ENCODE measurements at places on chromosomes 1 and 21.

- DNase-seq: no peak
Measured at GRCh38 chr1:77026640-77027039, 159.4 kb downstream of the ST6GALNAC5 start.

DNA sequence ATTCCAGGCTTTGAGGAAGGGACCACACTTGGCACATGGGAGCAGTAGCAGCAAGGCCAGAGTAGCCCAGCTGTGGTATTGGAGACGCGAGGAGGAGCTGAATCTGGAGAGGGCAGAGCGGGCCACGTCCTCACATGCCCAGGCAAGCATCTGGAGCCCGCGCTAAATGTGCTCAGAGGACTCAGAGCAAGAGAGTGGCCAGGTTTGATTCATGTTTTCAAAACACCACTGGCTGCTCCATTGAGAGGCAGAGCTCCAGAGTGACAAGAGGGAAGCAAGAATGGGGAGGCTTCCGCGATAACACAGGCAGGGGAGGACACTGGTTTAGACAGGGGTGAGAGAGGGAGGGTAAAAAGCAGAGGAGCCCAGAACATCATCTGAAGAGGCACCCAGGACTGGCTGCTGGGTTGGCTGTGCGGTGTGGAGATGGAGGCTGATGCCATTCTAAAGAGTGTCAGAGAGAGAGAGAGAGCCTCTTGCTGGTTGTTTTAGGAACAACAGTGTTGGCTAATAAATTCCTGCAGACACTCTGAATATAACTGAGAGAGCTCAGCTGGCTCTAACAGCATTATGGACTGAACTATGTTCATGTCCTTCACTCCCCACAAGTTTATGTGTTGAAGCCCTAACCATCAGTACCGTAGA, 32.3 kb downstream of the RCAN1 start:
- DNase-seq: no peak

DNA sequence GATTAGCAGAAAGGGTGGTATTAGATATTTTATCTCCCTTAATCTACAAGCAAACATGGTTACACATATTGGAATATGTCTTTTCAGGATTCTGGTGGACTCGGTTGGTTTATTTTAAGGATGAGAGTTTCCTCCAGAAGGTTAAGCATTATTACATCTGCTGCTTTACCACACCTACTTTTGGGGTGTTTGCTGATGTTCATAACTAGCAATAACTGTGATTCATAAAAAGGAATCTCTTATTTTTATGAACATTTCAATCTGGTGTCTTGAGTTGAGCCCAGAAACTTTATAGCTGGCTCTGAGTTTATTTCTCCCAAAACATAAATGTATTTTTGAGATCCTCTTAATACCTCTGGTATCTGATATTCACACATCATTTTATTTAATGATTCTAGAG, 82.7 kb downstream of the LRRC8D start:
- DNase-seq: no peak

DNA sequence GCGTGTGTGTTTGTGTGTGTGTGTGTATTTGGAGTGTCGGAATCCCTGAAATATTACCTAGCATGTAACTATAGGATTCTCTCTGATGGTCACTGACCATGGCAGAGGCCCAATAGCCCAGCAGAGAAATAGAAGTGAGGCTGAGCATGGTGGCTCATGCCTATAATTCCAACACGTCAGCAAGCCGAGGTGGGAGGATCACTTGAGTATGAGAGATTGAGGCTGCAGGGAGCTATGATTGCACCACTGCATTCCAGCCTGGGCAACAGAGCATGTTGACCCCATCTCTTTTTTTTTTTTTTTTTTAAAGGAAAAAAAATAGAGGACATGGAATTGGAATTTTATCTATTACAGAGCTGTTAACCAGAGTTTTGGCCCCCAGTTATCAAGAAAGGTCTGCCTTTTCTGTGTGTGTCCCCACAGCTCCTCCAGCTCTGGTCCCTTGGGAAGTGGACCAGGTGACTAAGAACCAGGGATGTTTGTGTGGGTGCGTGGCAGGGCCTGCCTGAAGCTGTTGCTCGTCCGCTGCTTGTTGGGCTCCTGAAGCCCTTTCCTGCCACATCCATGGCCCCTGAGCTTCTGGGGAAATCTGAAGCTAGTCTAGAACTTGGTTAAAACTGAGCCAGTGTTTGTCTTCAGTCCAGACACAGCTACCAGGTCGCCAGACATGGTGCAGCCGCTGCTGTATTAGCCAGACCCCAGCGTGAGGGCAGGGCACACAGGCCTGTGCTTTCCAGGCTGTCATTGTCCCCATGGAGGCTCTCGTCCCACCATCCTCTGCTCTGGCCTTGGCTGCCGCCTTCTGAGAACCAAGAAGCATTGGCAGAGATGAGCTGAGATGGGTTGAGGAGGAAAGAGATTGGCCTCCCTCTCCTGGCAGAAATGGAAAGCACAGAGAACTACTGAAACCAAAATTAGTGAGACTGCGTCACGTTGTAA, 25.5 kb downstream of the CAPN9 start:
- peak; percentile 58 for DNase-seq

- DNase-seq: no peak
Measured at GRCh38 chr1:206575894-206576737, 36.1 kb downstream of the EIF2D start.

GRCh38 chr1:241336335-241336734, 20.7 kb downstream of the RGS7 start:
- no peak for DNase-seq

DNA sequence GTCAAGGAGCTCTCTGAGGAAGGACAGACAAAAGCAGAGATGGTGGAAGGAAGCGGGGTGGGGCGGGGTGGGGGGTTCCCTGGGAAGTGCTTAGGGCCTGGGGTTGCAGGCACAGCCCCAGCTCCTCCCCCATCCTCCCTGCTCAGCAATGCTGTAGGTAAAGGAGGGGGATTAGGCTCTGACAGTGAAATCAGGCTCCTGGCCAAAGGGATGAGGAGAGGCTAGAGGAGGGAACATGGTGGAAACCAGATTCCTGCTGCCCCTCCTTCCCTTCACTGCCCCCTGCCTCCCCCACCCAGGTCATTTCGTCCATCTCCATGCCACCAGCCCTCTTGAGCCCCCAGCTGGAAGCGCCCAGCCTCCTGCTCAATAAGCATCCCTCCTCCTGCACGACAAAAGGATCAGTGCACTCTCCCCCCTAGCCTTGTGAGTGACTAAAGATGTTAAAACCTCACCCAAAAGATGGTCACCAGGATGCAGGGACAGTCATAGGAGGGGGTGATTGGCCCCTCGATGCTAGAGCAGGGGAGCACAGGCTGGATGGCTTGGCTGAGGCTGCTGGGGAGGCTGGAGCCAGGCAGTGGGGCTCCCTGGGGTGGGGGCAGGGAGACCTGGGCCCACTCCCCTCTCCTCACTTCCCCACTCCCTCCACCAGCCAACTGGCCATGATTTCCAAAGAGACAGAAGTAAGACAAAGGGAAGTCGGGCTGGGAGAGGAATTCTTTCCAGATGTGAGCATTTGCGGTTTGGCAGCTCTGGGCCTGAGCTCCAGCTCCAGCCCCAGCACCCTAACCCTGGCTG, 2.2 kb upstream of the CRABP2 start:
- no peak for DNase-seq

DNA sequence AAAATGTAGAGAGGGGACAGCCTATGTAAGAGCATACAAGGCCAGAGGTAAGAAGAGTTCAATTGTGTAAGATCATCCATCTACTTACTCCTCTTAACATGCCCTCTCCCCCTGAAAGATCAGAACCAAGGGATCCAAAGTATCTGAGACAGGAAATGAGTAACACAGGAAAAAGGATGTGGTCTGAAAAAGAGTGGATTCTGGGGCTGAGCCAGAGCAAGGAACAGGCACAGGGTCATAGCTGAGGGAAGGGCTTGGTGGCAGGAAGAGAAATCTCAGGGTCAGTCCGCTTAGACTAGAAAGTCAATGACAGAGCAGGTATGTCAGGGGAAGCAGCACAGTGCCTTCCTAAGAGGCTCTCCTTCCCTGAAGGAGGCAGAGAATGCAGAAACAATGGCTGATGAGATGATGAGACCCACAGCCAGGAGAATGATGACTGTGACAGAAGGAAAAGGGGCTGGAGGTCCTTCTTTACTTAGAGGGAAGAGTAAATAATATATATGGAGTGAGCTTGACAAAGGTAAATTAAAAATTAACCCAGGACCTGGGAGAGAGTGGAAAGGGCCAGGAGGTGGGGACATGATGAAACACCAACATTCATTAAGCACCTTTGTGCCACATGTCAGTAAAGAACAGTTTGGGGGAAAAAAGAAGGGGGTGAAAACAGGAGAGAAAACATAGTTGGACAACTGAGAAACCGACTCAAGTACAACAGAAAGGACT, 26.2 kb upstream of the A3GALT2 start:
- DNase-seq: no peak

GRCh38 chr21:36735724-36736320, 36.9 kb downstream of the SIM2 start:
- no peak for DNase-seq

DNA sequence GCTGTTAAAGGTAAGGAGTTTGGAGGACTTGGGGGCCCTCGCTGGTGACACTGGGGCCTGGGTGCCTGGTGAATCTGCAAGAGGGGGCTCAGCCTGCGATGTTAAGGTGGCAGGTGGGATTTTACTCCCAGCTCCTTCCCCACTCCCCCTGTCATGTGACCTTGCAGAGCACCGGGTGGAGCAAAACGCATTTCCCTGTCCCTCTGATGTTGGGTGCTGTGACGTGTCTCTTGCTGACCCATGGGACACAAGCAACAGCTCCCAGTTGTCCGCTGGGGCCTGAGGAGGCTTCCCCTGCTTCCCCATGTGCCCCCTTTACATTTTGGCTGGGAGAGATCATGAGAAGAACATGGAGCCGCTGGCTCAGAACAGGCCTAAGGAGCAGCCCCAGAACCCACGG, 319.0 kb downstream of the MATN1 start:
- DNase-seq: no peak

GRCh38 chr1:225209153-225209552, 218.7 kb downstream of the LBR start:
- DNase-seq: no peak

DNA sequence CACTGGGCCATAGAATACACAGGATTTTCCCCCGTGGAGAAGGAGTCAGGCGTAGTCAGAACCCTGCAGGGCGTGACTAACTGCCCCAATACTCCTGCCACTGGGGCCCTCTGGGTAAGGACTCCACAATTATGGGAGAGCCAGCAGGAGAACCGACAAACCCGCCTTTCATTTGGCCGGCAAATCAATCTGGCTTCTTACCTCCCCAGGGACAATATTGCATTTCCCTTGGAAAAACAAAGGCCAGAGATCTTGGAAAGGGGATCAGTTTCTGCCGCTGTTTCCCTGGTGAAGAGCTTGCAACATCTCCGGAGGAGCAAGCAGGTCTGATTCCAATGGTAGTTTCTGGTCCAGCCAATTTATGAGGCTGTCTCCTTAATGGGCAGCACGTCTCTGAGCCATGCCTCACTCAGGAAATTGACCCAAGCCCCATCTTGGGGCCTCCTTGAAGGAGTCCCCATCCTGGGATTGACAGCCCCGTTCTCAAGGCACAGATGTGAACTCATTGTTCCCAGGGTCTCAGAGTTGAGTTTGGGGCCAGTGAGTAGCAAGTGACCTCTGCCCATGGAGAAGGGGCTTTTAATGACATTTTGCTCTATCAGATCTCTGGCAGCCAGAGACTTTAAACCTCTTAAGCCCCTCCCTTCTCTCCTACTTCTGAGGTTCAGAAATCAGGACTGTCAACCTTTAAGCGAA, 4.3 kb downstream of the TRABD2B start:
- no peak for DNase-seq

DNA sequence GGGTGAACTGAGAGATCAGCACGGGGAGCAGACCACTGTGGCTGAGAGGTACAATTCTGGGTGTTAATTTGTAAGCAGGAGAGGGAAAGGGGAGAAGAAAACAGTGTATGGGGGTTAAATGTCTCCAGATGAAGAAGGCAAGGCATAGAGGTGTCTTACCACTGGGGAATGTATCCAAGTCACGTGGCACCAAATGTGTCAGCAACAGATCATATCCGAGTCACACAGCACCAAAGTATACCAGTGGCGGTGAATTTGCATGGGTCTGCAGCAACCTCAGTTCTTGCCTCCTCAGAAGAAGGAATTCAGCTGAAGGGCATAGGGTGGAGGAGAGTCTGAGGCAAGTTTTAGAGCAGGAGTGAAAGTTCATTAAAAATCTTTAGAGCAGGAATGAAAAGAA, 21.2 kb upstream of the SYCP1 start:
- no peak for DNase-seq

DNA sequence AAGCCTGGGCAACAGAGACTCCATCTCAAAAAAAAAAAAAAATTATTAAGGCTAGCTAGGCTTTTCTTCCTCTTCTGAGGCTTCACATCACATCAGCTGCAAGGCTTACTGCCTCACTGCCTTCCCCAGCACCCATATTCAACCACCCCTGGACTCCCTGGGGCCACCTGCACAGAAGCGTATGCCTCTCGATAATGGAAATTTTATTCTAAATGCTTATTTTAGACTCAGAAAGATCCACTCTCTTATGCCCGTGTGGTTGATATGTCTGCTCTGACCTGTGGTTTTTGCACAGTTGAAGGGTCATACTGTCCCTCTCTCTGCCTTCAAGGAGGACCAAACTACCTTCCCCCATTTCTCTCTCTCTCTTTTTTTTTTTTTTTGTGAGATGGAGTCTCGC, 1.5 kb upstream of the FCRLA start:
- no peak for DNase-seq

DNA sequence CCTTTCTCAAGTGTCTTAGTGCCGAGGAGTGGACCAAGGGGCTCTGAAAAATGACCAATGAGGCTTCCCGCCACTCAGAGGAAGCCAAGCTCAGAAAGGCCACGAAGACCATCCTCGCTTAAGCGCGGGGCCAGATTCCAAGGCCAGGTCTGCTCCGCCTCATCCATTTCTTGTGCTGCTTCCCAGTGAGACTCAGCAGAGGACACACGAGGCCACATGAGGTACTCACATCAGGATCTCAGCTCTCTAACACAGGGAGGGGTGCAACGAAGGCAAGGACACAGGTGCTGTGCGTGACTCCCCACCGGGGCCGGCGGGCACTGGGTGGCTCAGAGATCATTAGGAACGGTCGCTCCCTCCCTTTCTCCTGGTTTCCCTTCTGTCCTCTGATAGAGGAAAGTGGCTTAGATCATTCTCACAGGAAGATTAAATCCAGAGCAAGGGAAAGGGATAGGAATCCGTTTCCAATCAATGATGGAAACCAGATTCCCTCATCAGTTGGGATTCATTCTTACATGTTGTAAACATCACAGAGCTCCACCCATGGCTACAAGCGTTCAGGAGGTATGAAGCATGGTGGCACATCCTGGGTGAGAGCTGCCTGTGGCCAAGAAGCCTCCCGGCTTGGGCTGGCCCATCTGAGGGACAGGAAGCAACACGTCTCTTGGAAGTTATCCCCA, 46.7 kb downstream of the CAPZB start:
- DNase-seq: no peak

- no peak for DNase-seq
Measured at GRCh38 chr1:153717330-153717729, 10.5 kb upstream of the INTS3 start.

- DNase-seq: no peak
Measured at GRCh38 chr1:210132582-210132981, 100.0 kb upstream of the SERTAD4 start.

- DNase-seq: no peak
Measured at GRCh38 chr1:63448731-63449246, 74.2 kb downstream of the ITGB3BP start.
